ENCODE measurements at places on chromosomes 5 and 9. TPM values are rescaled to one million over a fixed set of nuclear protein-coding genes. Genes with fewer than 3 reads are reported as not detected.

The SLC22A4 gene
- total RNA-seq, result 1.8 TPM

The ADAMTS2 gene
- not detected for total RNA-seq

The PCDHGC4 gene
- total RNA-seq, result not detected

The PPP3R2 gene
- not detected for total RNA-seq

The NOXA1 gene
- 1.8 TPM for total RNA-seq

The GNA14 gene
- total RNA-seq, result not detected

All from activated T-cell treated with anti-CD3 and anti-CD28 coated beads, Interleukin-2, amount 50 U/mL, for 72 hours (primary cell).